ENCODE measurements at places on chromosomes 6 and 20. TPM values are rescaled to one million over a fixed set of nuclear protein-coding genes. Genes with fewer than 3 reads are reported as not detected.

DNA sequence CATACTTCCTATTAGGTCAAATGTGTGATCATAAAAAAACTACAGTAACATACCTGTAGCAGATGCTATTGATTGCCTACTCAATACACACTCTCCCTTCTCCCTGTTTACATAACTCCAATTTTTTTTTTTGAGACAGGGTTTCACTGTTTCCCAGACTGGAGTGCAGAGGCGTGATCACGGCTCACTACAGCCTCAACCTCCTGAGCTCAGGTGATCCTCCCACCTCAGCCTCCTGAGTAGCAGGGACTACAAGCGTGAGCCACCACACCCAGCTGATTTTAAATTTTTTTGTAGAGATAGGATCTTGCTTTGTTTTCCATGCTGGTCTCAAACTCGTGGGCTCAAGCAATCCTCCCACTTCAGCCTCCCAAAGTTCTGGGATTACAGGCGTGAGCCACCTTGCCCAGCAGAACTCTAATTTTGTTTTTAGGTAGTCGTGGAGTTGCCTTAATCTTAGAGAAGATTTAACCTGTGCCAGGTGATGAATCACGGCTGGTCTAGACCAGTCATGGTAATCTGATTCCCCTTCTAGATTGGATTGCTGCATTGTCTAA lies 14.0 kb upstream of the KIF3B start:
- DNase-seq = no peak

DNA sequence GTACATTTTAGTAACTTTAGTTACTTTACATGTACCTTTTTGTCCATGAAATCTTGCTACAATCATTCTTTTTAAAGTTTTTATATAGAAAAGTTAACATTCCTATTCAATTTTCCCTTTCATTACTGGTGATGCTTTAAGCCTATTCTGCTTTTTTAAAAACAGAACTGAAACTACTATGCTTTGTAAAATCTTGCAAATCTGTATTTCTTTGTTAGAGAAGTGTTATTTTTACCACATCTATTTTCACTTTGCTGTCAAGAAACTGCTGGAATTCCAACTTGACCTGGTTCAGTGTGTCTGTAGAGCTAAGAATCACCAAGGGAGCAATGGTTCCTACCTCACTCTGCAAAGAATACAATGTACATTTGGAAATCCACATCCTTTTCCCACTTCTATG lies 21.8 kb upstream of the SAMD5 start:
- no peak for DNase-seq

DNA sequence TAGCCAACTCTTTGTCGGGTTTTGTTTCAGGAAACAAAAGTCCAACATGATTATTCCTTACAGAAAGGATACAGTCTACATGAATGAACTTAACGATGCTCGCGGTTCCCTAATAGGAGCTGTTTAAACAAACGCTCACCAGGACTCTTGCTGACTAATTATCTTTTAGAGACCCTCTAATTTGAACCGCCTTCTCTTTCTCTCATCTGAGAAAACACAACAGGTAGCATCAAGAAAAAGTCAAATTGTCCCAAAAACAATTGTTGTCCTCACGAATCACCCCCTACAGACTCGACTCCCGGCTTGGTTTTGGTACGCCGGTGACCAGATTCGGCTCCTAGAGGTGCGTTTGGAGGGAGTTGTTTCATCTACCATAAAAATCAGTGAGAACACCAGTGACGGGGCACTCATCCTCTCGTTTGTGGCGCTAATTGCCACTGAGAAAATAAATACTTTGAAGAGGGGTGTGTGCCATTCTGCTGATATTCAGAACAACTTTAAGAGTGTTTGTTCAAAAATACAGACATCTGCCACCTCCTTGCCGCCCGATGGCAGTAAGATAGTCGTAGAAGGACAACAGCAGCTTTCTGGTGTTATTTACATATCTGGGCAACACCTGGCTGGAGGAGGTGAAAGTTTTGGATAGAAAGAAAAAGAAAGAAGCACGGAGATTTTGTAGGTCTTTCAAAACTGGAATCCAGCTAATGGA lies 1.1 kb upstream of the SIM1 start:
- no peak for DNase-seq

DNA sequence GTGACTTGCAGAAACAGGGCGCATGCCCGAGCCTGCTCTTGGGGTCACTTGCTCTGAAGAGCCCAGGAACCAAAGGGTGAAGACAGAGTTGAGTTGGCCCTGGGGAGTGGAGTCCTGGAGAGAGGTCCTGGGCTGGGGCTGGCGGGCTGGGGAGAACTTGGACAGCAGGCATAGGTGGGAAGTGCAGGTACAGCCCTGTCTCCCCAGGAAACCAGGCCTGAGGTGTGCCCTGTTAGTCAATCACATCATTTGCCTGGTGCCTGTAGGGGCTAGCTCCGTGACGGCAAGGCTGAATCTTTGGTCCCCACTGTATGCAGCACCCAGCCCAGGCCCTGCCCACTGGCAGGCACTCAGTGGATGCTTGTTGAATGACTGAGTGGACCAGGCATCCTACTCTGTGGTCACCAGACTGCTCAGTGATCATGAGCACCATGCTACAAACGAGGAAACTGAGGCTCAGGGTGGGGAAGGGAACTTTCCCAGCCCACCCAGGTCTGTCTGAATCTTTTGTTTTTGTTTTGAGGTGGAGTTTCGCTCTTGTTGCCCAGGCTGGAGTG lies 15.6 kb upstream of the NOL4L start:
- no peak for DNase-seq

DNA sequence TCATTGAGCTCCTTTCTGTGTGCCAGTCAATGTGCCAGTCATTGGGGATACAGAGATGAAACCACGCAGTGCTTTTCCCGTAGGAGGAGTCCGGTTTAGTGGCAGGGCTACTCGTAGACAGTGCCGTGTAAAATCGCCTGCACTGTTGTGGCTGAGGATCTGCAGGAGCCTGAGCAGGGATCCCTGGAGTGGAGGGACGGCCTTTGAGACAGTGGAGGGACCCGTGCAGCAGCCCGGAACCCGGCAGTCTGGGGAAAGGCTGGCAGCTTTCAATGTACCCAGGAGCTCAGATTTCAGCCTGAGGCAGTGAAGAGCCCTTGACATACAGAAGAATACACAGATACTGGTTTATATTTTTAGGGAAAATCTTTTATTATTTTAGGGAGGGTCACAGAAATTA lies 203.3 kb downstream of the ARID1B start:
- DNase-seq = no peak

- no peak for DNase-seq
These were observed 42.3 kb upstream of the PTPN1 start for GRCh38 chr20:50467718-50468356.

- no peak for DNase-seq
These were observed 289.9 kb downstream of the PLCB1 start for GRCh38 chr20:8421981-8422380.

GRCh38 chr6:125124049-125124669 lies 29.4 kb upstream of the TPD52L1 start:
- DNase-seq = no peak

Gene GPX5
- total RNA-seq = not detected

DNA sequence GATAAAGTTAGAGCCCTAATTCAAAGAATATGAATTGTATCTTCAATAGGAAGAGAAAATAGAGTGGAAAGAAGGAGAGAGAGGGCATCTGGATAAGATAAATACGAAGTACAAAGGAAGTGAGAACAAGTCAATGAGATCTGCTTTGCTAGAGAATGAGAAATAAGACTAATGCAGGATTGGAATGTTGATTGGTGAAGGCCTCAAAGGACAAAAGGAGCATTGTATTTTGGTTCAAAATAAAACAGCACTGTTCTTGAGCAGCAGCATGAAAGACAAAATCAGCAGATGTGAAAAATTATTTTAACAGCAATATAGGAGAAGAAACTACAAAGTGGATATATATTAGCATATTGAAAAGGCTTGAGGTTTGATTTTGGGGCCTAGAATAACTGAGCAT lies 5.1 kb upstream of the TMEM244 start:
- no peak for DNase-seq

Gene VSTM2L
- 0.93 TPM for total RNA-seq

Gene PPP1R16B
- 24.3 TPM for total RNA-seq

- no peak for DNase-seq
These were observed 59.9 kb downstream of the VAPB start for GRCh38 chr20:58448958-58449357.

Gene TAAR5
- total RNA-seq = not detected

- no peak for DNase-seq
These were observed 265.5 kb upstream of the EXOC2 start for GRCh38 chr6:958488-958887.

- no peak for DNase-seq
These were observed 45.8 kb downstream of the QKI start for GRCh38 chr6:163460307-163460782.

Gene GINS1
- total RNA-seq = 0.58 TPM

Measured in mesenteric fat pad (tissue), 1 donor.